ENCODE measurements at places on chromosomes 4 and X.
A peak's percentile ranks its signal among the peaks of the same experiment; 100 is the strongest.

- DNase-seq, result no peak
Measured at GRCh38 chr4:54041933-54042332, 22.5 kb downstream of the CHIC2 start.

GRCh38 chr4:98932539-98932938 is 3.6 kb upstream of the EIF4E start:
- DNase-seq, result no peak

- no peak for DNase-seq
Measured at GRCh38 chr4:126123611-126124325, 809.0 kb downstream of the FAT4 start.

DNA sequence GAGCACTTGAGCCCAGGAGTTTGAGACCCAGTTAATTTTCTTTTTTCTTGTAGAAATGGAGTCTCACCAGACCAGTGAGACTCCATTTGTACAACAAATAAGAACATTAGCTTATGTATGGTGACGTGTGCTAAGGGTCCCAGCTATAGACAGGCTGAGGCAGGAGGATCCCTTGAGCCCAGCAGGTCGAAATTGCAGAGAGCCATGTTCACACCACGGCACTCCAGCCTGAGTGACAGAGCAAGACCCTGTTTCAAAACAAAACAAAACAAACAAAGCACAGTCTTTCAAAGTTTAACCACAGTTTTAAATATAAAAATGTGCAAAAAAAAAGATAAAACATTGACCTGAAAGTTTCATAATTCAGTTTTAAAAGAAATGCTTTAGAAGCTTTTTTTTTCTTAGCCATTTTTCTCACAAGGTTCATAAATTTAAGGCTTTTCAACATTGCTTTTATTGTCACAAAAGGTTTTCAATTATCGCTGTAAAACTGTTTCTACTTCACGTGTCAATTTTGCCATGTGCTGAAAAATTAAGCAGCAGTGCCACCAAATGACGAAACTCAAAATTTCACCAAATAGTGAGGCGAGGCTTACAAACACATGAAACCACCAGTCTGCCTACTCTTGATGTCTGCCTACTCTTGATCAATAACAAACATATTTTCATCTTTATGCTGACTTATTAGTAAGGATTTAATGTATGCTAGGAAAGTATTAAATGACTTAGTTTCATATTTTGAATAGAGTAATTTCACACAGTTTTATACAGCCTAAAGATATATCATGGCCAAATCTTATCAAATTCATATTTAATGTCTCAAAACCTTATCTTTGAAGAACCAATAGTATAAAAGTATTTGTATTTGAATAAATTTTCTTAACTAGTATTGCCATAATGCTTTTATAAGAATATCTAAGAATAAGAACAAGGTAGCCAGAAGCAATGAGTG is 126.3 kb downstream of the NEK1 start:
- peak; percentile 16 for DNase-seq

DNA sequence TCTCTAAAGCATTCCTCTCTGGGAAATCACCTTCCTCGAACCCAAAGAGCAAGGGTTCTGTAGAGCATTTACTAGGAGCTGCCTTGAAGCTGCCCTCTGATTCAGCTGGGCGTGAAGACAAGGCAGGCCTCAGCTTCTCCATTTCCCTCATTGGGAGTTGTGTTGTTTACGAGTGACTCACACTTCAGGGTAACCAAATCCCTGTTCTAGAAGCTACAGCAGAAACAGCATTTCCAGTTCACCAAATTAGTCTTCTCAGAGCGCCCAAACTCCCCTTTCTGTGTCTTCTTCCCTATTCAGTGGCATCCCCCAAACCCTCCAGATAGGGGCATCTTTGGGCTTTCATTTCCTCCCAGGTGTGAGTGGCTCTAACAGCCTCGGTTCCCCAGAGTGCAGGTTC is 863 bp upstream of the XPNPEP2 start:
- DNase-seq, result peak; percentile 10

DNA sequence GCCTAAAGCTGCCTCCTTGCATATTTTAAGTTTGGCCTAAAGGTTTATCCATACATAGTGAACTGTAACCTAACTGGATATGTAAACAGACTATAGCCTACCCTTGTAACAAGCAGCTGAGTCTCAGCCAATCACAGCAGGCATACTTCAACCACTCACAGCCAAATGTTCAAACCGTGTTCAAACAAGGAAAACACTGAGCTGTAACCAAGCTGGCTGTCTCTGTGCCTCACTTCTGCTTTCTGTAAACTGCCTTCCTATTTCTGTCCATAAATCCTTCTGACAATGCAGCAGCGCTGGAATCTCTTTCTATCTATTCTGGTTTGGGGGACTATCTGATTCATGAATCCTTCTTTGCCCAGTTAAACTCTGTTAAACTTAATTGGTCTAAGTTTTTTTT is 16.4 kb downstream of the DSPP start:
- no peak for DNase-seq

DNA sequence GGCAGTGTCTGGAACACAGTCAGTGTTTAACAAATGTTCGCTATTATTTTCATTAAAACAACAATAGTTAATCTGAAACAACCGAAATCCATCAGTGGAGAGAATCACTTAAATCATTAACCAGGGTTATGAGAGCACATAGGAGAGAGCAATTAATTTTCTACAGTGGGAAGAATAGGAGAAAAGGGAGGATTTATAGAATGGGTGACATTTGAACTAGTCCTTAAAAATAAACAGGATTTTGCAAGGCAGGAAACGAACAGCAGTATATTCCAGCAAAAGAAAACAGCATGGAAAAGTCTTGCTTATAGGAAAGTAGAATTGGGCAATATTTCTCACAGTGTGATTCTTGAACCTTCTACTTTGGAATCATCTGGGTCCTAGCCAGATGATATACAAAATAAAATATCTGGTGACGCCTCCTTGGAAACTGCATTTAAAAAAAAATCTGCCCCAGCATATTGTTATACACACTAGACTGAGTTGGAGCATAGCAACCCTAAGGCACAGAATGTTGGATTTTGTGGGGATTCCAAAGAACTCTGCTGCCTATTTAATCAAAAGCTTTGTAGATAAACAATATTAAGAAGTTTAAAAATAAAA is 56.1 kb downstream of the INTS12 start:
- DNase-seq, result no peak

DNA sequence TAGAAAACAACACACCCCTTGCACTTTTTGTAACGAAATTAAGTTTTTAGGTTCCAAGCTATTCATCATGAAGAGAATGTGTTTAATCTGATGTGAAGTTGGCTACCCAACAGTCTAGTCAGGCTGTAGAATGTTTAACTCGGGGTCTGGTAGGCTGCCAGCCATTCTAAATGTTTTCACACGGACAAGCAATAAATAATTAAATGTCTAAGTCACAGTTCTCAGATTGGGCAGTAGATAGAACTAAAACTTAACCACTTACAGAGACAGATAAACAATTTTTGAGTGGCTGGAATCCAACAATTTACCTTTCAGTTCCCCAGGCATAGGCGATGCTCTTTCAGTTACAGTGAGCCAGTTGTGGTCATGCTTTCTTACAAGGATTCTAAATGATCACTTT is 66.5 kb downstream of the CHIC2 start:
- DNase-seq, result no peak

DNA sequence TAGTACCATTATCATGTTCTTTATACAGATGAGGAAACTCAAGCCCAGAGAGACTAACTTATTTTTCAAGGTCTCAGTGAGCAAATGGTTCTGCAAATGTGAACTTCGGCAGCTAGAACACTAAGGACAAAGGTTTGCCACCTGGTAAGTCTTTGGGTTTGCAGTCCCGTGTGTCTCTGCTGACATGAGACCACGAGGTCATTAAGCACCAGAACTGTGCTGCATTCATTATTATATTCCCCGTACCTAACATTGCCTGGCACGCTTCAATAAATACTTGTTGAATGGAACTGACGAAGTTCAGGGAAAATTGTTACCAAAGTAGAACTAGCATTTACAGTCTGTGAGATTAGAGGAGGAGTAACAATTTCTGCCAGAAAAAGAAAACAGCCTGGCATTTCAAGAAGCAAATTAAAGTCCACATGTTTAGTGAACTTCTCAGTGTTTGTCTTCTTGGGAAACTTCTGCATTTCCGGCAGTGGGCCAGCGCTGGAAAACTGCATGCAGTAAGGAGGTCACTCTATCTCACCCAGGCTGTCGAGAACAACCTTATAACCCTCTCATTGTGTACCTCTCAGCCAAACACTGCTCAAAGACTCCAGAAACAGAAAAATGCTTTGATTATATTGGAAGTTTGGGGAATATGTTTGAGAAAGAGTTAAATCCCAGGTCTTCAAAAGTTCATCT is 67.4 kb upstream of the CPEB2 start:
- DNase-seq, result no peak

DNA sequence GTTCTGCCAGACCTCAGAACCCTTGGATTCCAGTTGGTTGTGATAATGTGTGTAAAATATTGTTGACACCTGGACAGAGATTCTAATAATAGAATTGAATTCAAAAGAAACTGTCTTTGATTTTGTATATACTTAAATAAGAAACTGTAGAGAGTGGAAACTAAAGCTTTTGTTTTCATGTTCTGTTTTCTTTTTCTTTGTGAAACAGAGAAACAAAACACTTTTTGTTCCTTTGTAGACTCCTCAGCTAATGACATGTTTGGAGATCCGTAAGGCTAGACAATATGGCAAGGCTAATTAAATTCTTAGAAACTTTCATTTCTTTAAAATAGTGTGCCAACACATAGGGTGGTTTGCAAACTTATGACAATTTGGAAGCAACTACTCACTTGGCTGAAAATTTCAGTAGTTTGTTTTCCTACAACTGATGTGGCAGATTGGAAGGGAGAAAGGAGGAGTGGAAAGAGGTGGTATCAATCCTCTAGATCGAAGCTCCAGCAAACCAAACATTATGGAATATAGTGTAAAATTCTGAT is 90.9 kb upstream of the FAT1 start:
- no peak for DNase-seq

GRCh38 chrX:101171883-101172400 is 47.6 kb upstream of the DRP2 start:
- no peak for DNase-seq

DNA sequence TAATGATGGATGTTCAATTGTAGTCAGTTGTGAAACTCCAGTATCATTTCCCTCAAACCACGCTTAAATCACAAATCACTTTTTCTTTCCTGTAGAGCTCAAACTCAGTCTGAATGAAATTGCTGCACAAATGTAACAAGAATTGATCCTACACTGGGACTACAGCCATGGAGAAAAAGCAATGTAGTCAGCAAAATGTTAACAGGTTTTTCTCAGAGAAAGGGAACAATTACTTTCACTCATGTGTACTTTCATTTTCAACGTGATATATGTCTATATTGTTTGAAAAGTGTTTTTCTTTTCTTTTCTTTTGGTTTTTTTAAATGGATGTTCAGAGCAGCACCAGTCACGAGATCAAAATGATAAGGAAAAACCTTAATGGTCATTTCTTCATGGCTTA is 22.7 kb downstream of the SDAD1 start:
- DNase-seq, result no peak

GRCh38 chr4:164716901-164717300 is 37.0 kb upstream of the SMIM31 start:
- DNase-seq, result no peak

GRCh38 chr4:135177321-135177720 is 975.7 kb upstream of the PABPC4L start:
- peak; percentile 12 for DNase-seq

GRCh38 chrX:110786486-110786885 is 9.1 kb downstream of the CHRDL1 start:
- DNase-seq, result peak; percentile 2

- DNase-seq, result no peak
Measured at GRCh38 chr4:15161439-15161838, 159.2 kb downstream of the CPEB2 start.

DNA sequence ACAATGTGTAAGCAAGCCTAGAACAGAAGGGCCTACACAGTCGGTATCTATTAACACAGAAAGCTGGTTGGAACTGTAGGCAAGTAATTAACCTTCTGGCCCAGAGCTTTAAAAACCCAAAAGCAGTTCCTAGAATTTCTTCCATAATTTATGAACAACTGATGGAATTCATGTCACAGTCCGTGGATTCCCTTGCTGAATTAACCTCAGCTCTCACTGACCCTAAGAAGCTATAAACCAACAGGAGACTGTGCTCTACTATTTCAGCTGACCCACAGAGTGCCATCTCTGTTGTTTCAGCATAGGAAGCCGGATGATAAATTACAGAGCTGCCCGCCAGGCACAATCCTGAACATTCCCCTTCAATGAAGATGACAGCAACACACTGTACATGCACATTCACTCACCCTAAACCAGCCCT is 157.3 kb downstream of the PRDM5 start:
- no peak for DNase-seq

DNA sequence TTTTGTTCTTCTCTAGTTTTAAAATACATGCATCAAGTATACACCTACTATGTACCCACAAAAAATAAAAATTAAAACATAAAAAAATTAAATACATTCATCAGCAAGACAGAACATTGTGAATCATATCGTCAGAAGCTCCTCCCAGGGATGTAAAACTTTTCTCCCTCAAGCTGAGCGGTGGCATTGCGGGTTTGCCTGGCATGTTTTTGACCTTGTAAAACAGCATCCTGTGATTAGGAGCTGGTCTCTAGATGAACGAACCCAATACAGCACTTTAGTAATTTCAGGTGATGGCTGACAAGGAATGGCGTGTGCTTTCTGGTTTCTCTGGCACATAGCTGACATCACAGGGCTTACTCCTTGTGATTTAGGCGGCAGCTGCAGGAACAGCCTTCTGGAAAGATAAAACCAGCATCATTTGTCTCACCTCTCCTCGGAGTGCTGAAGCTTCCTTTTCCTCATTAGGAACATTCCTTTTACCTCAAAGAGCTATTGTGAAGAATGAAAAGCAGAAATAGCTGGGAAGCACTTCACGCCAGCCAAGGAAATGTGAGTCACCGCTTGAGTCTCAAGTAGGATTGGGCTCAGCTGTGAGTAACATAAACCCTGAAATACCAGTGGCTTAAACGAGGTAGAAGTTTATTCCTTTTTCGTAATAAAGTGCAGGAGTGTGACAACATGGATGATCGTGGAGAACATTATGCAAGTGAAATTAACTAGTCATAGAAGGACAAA is 44.3 kb downstream of the NYX start:
- peak; percentile 83 for DNase-seq
